ENCODE measurements at places on chromosomes 2 and 18.

GRCh38 chr2:240509667-240510512 is 47.9 kb downstream of the ANKMY1 start:
- peaks cover 16% of the 10 kb centered on the region for H3K4me1 ChIP-seq
- H3K4me3 ChIP-seq: no peak overlapping the region
- peaks cover 6% of the 10 kb centered on the region for H3K36me3 ChIP-seq
- peak overlapping the region; percentile 83 for H3K27ac ChIP-seq

DNA sequence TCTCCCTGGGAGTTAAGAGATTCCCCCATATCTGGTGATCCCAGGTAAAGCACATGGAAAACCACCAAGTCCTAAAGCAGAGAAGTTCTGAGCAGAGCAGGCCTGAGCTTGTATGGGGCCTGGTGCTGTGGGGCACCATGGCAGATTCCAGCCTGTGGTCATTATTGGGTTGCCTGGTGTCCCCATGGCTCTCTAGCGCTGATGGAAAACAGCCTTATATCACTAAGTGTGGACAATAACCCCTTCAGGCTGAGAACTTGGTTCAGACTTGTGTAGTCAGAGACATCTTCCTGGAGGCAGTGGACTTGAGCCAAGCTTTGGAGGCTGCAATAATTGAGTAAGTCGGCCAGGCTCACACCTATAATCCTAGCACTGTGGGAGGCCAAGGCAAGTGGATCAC is 96.8 kb downstream of the MCFD2 start:
- DNase-seq: no peak
- H3K27me3 ChIP-seq: no peaks in the 10 kb centered on the region
- H3K27ac ChIP-seq: no peak overlapping the region
- no peaks in the 10 kb centered on the region for H3K36me3 ChIP-seq
- H3K4me3 ChIP-seq: no peak overlapping the region

DNA sequence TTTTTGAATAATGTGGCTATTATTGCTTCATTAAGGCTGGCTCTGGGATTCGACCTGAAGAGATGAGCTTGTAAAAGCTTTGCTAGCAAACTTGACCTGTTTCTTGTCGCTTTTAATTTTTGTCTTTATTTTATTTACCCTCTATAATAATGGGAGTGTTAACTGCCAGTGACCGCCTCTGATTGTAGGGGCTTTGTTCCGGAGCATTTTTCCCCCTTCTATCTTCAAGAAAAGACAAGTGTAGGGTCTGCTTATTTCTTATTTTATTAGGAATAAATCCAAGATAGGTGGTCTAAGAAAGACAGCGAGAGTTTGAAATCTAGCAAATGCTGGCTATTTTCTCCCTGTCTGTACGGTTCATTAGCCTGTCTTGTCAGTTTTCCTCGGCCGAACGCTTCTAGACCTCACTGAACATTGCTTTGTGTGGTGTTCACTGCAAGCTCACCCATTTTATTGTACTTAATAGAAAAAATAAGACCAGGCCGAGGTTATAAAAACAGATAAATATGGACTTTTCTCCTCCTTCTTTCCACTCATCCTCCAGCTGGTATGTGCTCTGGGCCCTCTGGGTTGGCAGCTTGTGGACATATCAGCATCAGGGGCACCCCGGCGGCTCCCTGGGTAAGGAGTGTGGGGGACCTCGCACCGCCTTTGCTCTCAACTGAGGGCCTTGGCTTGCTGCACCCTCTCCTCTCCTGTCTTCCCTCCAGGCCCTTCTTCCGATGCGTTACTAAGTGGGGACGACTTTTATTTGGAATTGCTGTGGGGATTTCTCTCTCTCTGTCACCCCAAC is 8.5 kb downstream of the MEIS1 start:
- H3K36me3 ChIP-seq: no peaks in the 10 kb centered on the region
- H3K27ac ChIP-seq: no peak overlapping the region
- no peak overlapping the region for H3K4me3 ChIP-seq
- peaks cover 75% of the 10 kb centered on the region for H3K27me3 ChIP-seq

- no peak within 1 kb of the TSS for H3K4me3 ChIP-seq
- peaks cover 5% of the 10 kb centered on the region for H3K27me3 ChIP-seq
- H3K36me3 ChIP-seq: no peaks in the 10 kb centered on the region
- peaks cover 15% of the 10 kb centered on the region for H3K4me1 ChIP-seq
- no peak for DNase-seq
These were observed at the start of gene MARCO for GRCh38 chr2:118942031-118942430. Gene MARCO, plus strand, starts transcription at chr2:118942194. Its CDS starts 107 bp downstream, at chr2:118942301.

GRCh38 chr18:79507546-79508480 is 112.1 kb downstream of the NFATC1 start:
- no peak for DNase-seq
- peaks cover 8% of the 10 kb centered on the region for H3K36me3 ChIP-seq
- peak overlapping the region; percentile 96 for H3K27ac ChIP-seq
- H3K27me3 ChIP-seq: no peaks in the 10 kb centered on the region

GRCh38 chr2:128446874-128447537 is 128.3 kb upstream of the HS6ST1 start:
- H3K36me3 ChIP-seq: no peaks in the 10 kb centered on the region
- H3K4me1 ChIP-seq: peaks cover 13% of the 10 kb centered on the region
- no peaks in the 10 kb centered on the region for H3K27me3 ChIP-seq
- no peak for DNase-seq
- H3K4me3 ChIP-seq: no peak overlapping the region
- H3K27ac ChIP-seq: no peak overlapping the region

GRCh38 chr2:232231554-232231953 is 147.0 kb upstream of the ALPP start:
- no peak overlapping the region for H3K27ac ChIP-seq
- H3K27me3 ChIP-seq: no peaks in the 10 kb centered on the region
- no peaks in the 10 kb centered on the region for H3K36me3 ChIP-seq
- no peak overlapping the region for H3K4me3 ChIP-seq

- H3K27ac ChIP-seq: no peak overlapping the region
- H3K36me3 ChIP-seq: no peaks in the 10 kb centered on the region
- no peak for DNase-seq
- no peak overlapping the region for H3K4me3 ChIP-seq
These were observed 515.9 kb downstream of the SLC4A3 start for GRCh38 chr2:220143336-220143735.

DNA sequence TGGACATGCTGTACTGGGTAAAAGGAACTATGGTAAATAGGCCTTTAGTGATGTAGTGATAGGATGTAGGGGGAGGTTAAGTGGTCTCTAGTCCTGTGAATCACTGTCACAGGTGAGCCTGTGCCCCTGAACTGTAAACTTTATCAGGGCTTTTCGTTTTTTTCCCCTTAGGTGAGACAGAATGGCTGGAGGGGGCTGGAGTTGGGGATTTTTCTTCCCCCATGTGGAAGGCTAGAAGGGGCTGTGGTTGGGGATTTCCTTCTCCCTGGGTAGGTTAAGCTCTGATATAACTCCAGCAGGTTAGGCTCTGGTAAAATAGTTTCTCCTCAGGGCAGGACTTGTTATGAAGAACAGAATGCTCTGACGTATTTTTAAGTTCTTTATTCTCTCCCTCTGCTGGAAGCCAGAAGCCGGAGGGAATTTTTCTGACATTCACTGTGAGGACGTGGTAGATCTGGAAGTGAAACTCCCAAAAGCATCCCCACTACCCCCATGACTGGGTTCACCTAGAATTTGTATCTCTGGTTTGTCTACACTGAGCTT is 28.5 kb downstream of the PIKFYVE start:
- H3K4me1 ChIP-seq: peaks cover 53% of the 10 kb centered on the region
- no peaks in the 10 kb centered on the region for H3K27me3 ChIP-seq
- H3K4me3 ChIP-seq: no peak overlapping the region
- H3K27ac ChIP-seq: peak overlapping the region; percentile 27
- H3K36me3 ChIP-seq: peaks cover 86% of the 10 kb centered on the region
